Stimulated activated CD4-positive, alpha-beta T cell treated with anti-CD3 and anti-CD28 coated beads, Interleukin-15, amount 100 ng/mL, for 24 hours (primary cell): ENCODE measurements at places on chromosomes 6 and 20.

GRCh38 chr6:135438907-135439535 is 58.5 kb downstream of the AHI1 start:
- DNase-seq: no peak

- no peak for DNase-seq
These were observed 17.8 kb upstream of the HLA-DRB1 start for GRCh38 chr6:32607263-32607987.

DNA sequence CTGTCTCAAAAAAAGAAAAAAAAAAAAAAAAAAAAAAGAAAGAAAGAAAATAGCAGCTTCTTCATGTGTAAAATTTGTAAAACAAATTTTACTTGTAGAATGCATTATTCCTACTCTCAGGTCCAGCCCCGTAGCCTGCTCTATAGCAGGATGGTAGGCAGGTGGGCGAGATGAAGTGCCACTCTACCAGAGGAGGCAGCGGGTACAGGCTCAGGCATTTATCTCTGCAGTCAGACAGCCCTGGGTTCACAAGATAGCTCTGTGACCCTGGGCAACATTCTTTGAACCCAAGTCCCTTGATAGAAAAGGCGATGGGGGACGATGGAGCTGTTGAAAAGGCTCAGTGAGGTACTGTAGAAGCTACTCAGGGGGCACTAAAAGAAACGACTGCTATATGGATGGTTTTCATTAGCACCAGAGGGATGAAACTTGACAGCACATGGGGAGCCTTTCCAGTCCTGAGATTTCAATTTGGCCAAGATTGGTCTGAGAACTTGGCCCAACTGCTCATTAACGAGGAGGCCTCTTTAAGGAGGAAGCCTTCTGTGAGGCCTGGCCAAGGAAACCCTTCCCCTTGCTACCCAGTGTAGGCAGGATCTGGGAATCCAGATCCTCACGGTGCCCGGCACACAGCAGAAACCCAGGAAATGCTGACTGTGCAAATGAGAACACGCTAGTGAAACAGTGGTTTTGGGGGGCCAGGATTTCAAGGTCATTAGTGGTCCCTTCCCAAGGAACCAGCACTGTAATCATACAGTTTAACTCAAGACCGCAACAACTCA is 63.1 kb downstream of the MYH7B start:
- DNase-seq: no peak

- no peak for DNase-seq
These were observed 1.2 kb upstream of the SPATS1 start for GRCh38 chr6:44341095-44341890.

- no peak for DNase-seq
These were observed 586.5 kb downstream of the EPM2A start for GRCh38 chr6:145148776-145149175.

DNA sequence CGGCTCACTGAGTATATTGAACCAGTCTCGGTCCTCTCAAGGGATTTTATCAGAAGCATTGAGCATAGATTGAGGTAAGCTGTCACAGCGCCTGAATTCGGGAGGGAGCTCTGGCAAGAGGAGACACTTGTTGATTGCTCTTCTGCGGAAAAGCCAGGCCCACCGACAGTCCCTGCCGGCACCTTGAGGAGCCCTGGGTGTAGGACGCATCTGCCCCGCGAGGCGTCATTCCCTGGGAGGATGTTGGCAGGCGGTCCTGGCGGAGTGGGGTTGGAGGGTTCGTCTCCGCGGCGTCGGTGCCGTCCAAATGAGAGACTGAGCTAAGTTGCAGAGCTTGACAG is 843 bp downstream of the FBXO9 start:
- DNase-seq: peak; percentile 65

GRCh38 chr20:51372176-51372803 is 170.2 kb downstream of the NFATC2 start:
- peak; percentile 75 for DNase-seq

GRCh38 chr6:141260627-141261015 is 872.1 kb upstream of the GJE1 start:
- no peak for DNase-seq

DNA sequence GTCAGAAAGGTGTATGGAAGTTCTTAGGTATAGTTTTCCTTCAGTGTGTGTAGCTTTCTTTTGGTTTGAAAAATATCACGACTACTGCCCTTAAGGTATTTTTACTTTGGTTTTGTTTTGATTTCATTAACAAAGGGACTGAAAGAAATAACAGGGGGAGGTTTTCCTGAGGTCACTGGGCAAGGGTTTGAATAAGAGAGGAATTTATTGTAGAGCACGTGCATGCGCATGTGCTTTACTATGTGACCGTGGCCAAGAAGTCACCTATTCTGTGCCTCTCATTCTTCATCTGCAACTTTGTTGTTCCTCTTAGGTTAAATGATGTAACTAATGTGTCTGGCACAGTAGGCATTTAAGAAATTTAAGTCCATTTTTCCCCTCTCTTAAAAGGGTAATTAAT is 4.1 kb upstream of the MAN1A1 start:
- DNase-seq: no peak

DNA sequence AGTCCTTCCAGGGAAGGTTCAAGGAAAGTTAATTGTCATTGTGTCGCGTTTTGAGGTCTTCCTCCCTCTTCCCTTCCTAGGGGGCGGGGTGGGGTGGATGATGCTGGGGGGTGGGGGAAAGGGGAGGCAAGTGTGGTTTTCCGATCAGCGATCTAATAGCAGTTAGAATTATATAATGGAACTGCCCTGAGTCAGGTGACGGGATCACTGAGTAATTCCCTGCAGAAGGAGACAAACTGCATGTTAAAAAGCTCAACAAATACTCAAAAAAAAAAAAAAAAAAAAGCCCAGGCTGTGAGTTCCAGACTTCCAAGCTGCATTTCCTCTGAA is 240.4 kb downstream of the PHACTR1 start:
- DNase-seq: no peak

DNA sequence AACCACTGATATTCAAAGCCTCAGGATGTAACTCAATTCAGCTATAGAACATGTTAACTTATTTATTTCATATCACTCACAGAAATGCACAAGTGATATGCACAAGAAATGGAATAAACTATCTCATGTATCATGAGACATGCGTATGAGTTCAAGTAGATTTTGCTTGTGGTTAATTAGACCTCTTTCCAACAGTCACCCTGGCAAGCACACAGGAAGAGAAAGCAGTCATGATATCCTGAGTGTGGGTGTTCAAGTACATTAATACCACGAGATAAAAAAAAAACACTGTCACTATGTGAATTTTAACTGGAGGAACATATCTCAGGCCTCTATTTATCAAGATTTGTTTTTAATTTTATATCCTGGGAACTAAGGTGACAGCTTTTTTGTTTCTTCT is 64.2 kb downstream of the LAMP5 start:
- no peak for DNase-seq

DNA sequence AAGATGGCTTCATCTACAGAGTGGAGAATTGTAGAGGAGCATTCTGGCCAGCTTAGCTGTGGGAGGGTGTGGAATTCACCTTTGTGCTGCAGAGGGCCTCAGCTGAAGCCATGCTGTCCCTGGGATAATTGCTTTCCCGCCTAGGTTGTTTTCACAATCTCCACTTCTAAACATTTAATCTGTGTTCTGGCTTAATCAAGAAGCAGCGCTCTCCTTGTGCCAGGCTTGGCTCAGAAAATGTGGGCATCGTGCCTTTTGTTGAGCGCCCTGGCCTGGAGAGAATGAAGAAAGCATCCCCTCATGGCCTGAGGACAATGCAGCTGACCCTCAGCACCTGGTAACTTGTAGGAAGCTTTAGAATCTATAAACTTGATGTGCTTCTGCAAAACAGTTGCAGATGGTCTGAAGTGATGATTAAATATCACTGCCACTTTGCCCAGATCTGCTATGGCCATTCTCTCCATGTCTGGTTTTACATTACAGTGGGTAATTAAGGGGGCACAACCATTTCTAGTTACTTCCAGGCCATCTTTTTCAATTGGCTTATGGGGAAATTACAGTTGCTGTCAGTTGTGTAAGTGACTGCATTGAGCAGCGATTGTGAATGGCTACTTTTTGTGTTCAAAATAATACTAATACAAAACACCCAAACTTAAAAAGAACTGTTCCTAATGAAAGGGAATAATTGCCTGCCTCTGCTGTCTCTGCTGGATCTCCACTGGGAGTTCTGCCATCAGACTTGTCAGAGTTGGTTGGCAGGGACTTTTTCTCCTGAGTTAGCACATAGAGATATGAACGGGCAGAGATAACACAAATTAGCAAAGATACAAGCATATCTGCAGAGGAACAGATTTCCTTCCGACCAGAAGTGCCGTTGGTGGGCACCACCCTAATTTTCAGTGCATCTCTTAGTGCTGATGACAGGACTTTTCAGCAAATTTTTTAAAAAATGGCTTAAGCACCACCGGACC is 18.4 kb downstream of the CTNNBL1 start:
- DNase-seq: no peak

- no peak for DNase-seq
These were observed 80.5 kb downstream of the PRSS35 start for GRCh38 chr6:83592770-83593394.

- DNase-seq: no peak
These were observed 746.0 kb upstream of the ADGRB3 start for GRCh38 chr6:67888886-67889681.

GRCh38 chr6:19844689-19845088 is 7.5 kb downstream of the ID4 start:
- no peak for DNase-seq

- DNase-seq: no peak
These were observed 2.4 kb downstream of the SLC29A1 start for GRCh38 chr6:44225579-44226325.

- no peak for DNase-seq
These were observed 19.9 kb downstream of the TMEM74B start for GRCh38 chr20:1164871-1165270.

DNA sequence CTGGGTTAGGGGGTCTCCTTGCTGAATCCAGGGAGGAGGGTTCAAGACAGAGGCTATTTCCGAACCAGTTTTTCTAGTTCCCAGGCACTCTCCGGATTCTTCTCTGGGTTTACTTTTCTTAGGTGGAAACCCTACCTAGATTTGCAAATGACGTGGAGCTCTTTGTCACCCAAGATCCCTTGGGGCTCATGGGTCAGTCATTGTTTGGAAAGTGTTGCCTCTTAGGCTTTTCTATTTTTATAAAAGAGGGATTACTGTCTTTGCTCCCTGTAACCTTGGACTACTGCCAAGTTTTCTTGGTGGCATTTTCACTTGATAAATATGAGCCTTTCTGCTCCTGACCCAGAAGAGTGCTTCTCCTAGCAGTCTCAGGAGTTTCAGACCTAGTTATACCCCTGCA is 33.6 kb downstream of the FAM209B start:
- DNase-seq: no peak

- DNase-seq: no peak
These were observed 1193.4 kb upstream of the MAP3K7 start for GRCh38 chr6:91780270-91780669.

- no peak for DNase-seq
These were observed 24.1 kb downstream of the HLA-DRB1 start for GRCh38 chr6:32565511-32565910.

- no peak for DNase-seq
These were observed 82.4 kb downstream of the RTN4IP1 start for GRCh38 chr6:106546691-106547414.

- no peak for DNase-seq
These were observed 19.9 kb downstream of the COL9A1 start for GRCh38 chr6:70282919-70283461.

GRCh38 chr6:163327921-163328320 is 86.6 kb upstream of the QKI start:
- DNase-seq: no peak

DNA sequence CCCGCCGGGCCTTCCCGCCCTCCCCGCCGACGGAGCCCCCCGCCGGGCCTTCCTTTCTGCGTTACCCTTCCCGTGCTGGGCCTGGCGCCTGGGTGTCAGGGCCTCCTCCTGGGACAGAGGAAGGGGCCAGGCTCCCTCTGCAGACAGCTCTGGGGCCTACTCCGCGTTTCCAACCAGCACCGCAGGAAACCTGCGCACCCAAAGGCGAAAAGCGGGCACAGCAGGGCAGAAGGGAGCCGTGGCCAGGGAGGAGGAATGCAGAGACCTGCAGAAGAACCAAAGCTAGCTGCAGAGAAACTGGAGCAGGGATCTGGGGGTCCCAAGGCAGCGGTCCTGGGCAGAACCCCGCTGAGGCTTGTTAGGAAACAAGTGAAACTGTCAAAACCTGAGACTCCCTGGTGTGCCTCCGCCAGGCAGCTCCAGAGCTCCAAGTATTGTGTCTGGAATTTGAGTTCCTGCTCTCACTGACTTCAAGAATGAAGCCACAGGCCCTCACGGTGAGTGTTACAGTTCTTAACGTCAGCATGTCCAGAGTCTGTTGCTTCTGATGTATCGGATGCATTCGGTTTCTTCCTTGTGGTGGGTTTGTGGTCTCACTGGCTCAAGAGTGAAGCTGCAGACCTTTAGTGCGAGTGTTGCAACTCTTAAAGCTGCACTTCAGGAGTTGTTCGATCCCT is 33.3 kb downstream of the IRF4 start:
- DNase-seq: no peak

DNA sequence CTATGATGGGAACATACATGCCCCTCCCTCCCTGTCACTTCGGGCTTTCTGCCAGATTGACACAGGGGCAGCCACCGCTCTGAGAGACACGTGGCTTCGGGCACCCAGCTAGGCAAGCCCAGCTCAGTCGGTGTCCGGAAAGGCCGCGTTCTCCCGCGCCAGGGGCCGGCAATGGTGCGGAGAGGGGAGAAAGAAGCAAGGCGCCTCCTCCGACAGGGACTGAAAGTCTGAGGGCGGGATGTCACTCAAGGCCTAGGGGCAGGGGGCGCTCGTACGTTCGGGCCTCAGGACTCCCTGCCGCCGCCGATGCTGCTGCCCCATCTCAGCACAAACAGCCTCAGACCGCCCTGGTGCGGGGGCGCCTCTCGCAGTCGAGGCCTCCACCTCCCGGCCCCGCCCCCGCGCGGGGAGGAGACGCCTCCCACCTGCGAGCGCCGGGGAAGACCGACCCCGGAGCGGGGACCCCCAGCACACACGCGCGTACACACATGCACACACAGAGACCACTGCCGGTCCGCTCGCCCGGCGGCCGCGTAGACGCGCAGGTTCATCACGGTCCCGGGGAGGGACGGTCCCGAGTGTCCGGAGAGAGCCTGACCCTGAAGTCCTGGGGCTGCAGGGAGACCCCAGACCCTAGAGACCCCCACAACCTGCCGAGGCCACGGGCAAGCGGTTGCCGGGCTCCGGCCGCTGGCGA is 1.9 kb downstream of the GRM4 start:
- DNase-seq: peak; percentile 71

- DNase-seq: no peak
These were observed 125.4 kb downstream of the OPRM1 start for GRCh38 chr6:154164397-154164796.

- DNase-seq: peak; percentile 3
These were observed 84.5 kb upstream of the MCHR2 start for GRCh38 chr6:100078509-100078908.

GRCh38 chr6:109389650-109390274 is 7.5 kb upstream of the CD164 start:
- DNase-seq: no peak
